GM12891 (cell line): ENCODE measurements at places on chromosomes 1 and 21.

GRCh38 chr21:42534421-42535378, 21.0 kb downstream of the SLC37A1 start:
- DNase-seq: no peak

DNA sequence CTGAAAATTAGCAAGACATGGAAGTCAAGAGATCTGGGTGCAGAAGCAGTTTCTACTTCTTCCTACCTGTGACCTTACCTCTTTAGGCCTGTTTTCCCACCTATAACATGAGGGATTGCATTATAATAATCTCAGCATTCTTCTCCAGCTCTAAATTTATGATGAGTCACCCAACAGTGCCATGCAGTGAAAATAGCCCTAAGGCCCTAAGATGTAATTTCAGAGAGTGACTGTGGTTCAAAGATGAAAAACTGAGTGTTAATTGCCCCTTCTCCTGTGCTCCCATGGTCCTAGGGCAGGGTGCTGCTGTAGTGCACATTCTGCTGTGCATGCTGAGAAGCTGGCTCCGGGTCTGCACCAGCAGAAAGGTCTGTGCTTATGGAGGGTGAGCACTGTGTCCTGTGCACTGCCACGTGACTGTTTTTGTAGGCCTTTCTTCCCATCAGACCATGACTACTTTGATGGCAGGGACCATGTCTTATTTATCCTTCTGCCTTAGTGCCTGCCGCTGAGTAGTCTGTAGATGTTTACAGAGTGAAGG, 29.7 kb downstream of the JUN start:
- no peak for DNase-seq

DNA sequence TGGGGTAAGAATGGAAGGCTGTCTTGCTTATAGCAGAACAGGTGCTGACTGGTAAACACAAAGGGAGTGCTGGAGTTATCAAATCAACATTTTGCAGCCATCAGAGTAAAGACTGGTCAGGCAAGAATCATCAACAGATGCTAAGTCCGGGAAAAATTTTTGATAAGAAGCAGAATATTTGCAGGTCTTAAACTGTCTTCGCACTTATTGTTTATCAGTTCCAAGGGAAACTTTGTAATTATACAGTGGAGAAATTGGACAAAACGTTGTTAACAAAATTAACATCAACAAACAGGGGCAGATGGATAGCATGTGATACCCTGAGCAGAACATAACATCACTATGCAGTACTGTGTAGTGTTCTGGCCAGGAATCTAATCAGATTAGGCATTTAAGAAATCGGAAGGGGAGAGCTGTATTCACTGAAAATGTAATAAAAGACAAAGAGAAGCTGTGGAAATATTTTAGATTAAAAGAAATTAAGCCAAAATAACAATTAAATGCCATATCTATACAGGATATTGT, 127.1 kb downstream of the DAB1 start:
- DNase-seq: no peak

DNA sequence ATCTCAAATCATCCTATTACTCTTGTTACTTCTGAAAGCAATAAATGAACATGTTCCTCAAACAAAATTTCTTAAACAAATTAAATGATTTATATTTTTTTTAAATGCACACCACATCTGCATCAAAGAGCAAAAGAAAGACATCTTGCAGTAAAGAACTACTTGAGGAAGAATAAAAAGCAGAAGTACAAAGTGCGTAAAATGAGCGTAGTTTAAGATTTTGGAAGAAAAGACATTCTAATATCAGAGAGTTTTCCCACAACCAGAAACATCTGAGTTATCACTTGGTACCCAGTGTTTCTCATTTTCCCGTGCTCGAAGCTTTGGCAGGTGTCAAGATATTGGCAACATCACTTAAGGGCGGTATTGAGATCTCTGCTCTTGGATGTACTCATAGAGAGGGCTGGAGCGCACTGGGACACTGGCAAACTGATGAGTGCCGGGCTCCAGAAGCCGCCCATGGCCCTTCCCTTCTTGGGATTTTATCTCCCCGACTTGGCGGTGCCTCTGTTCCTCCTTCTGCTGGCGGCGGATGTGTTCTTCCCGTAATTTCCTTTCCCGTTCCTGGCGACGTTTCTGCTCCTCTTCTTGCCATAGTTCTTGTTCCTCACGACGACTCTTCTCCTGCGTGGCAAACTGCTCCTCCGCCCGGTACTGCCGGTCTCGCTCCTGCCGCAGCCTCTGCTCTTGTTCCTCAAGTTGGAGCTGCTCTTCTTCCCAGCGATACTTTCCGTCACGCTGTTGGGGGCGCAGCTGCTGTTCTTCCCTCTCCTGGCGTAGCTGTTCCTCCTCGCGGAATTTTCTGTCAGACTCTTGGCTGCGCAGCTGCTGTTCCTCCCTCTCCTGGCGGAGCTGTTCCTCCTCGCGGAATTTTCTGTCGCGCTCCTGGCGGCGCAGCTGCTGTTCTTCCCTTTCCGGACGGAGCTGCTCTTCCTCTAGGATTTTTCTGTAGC, 7.9 kb downstream of the TCHH start:
- DNase-seq: no peak

GRCh38 chr1:179337288-179337687, 28.5 kb upstream of the AXDND1 start:
- DNase-seq: no peak

DNA sequence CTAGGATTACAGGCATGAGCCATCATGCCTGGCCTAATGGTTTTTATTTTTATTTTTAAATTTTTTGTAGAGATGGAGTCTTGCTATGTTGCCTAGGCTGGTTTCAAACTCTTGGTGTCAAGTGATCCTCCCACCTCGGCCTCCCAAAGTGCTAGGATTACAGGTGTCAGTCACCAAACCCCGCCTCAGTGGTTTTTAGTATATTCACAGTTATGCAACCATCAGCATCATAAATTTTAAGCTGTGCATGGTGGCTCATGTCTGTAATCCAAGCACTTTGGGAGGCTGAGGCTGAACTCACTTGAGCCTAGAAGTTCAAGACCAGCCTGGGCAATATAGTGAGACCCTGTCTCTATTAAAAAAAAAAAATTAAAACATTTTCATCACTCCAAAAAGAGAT, 28.6 kb downstream of the PIK3CD start:
- DNase-seq: no peak

DNA sequence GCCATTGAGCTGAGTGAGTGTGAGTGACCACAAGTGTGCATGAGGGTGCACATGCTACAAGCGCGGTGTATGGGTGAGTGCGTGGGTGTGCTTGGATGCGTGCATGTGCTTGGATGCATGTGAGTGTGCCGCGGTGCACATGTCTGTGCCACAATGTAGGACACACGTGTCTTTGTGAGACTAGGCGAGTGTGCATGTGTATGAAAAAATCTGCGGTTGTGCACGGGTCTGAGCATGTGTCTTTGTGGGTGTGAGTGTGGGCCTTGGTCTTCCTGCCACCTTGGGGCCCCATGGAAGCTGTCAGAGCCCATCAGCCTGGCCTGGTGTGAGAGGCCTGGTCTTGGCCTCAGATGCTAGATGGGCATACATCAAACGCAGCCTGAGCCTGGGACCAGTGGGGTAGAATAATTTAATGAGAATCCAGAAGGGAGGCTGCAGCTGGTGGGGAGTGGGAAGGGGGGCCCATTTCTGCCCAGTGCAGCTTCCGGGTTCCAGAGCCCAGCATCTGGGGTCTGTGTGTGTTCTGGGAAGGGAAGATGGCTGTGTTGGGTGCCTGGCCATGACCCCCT, 103.9 kb upstream of the SLC2A1 start:
- DNase-seq: no peak

GRCh38 chr1:205687242-205687641, 6.9 kb upstream of the SLC45A3 start:
- DNase-seq: no peak

DNA sequence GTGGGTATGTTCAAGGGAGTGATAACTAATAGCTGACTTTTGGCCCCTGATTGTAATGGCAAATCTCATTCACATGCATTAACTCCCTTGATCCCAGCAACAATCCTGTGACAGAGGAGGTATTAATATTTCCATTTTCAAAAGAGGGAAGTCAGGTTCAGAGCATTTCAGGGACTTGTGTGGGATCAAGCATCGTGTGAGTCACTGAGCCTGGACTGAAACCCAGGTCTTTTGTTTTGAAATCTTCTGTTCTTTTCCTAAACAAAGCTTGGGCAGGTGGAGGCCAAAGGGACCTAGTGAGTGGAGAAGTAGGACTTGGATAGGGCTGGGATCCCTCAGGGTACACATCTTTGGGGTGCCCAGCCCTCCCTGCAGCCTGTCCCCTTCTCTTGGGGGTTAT, 37.9 kb downstream of the ETNK2 start:
- no peak for DNase-seq
